ENCODE measurements at places on chromosomes 4 and X. TPM values are rescaled to one million over a fixed set of nuclear protein-coding genes. Genes with fewer than 3 reads are reported as not detected.

GRCh38 chr4:140188975-140189374 lies 35.0 kb upstream of the MAML3 start:
- DNase-seq: no peak

GRCh38 chrX:140917354-140918115 lies 84.9 kb upstream of the SPANXB1 start:
- DNase-seq: no peak

GRCh38 chr4:140757232-140757630 lies 1.0 kb upstream of the TBC1D9 start:
- no peak for DNase-seq

- peak; percentile 93 for DNase-seq
Observed at GRCh38 chrX:41441934-41442823, 5.0 kb upstream of the NYX start.

GRCh38 chrX:154605566-154605965 lies 13.5 kb downstream of the CTAG1B start:
- no peak for DNase-seq

DNA sequence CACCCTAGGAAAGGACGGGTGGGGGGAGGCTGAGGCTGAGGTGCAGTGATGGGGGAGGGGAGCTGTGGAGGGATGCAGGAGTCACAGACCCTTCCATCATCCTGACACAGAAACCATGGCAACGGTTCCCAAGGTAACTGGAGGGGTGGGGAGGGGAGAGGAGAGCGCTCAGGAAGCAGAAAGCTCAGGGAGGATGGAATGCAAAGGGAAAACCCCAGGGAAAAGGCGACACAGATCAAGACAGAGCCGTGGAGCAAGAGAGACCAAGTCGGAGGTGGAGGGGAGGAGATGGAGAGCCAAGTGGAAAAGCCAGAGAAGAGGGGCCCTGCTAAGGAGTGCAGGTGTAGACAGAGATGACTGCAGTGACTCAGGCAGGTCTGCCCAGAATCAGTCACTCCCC lies 14.5 kb downstream of the L1CAM start:
- DNase-seq: no peak

DNA sequence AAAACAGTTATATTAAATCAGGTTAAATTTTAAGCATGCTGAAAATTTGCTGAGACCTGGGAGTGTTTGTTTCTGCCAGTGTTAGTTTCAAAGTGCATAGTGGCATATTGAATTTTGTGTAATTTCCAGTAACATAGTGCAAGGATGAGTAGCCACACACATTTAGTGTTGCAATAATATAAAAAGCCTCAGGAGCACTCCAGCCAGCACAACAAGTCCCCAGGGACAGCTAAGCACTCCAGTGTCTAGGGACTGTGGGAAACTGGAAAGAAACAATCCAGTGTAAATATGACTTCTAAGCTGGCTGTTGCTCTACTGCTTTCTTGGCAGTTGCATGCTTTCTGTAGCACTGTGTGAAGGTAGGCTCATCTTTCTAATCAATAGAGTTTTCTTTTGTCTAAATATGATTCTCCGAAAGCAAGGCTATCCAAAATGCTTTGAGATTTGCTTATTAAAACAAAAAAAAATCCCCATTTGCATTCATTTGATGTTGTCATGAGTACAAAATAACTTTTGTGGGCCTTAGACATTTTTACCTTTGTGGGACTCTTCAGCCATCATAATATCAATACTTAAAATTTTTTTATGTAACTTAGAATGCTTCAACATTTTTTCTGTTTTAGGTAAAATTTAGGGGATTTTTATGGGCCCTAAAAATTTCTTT lies 24.2 kb upstream of the CXCL2 start:
- DNase-seq: no peak

GRCh38 chr4:16838226-16838875 lies 60.1 kb downstream of the LDB2 start:
- no peak for DNase-seq

GRCh38 chr4:87932718-87933141 lies 42.8 kb upstream of the SPP1 start:
- DNase-seq: no peak

GRCh38 chr4:123250843-123251242 lies 145.8 kb upstream of the SPRY1 start:
- no peak for DNase-seq

- DNase-seq: no peak
Observed at GRCh38 chr4:122045533-122045932, 93.7 kb upstream of the TRPC3 start.

DNA sequence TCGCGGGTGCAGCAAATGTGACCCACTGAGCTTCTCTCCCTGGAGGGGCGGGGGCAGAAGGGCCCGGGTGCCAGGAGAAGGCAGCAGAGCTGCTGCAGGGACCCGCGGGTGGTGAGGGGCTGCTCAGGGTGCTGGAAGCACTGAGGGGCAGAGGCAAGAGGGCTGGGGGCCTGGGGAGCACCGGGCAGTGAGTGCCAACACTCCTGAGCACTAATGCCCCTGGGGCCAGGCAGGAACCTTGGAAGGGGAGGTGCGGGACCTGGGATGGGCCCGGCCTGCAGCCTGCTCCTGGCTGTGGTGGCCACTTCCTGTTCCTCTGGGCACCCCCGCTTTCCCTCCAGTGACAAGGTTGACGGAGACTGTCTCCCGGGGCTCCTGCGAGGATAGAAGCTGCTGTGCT lies 66.5 kb upstream of the ADRA2C start:
- DNase-seq: no peak

GAGE13 gene
- total RNA-seq: not detected

NLGN4X gene
- 1.1 TPM for total RNA-seq

MAGEA4 gene
- not detected for total RNA-seq
